ENCODE measurements at places on chromosomes 3 and 15.

- no peak for DNase-seq
Observed at GRCh38 chr3:170953736-170954135, 45.3 kb upstream of the EIF5A2 start.

- DNase-seq, result no peak
Observed at GRCh38 chr3:69511361-69511760, 125.5 kb upstream of the FRMD4B start.

GRCh38 chr3:107992976-107993684 lies 97.7 kb downstream of the CD47 start:
- peak; percentile 30 for DNase-seq

- no peak for DNase-seq
Observed at GRCh38 chr3:71031181-71031580, 552.3 kb downstream of the FOXP1 start.

DNA sequence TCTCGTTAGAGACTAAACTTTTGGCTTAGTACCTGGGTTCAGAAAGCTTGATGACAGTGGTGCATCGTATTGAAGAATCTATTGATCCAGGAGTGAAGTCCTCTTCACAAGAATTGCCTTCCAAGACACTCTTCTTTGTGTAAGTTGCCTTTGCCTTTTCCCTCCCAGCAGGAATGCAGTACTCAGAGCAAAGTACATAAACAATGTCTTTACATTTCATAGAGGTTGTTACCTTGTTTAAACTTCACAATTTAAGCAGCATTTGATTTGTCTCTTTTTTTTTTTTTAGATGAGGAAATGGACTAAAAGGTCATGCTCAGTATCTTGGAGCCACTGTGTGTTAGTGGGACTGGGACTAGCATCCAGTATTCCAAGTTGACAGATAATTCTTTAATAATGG lies 9.9 kb downstream of the RAB7A start:
- no peak for DNase-seq

- no peak for DNase-seq
Observed at GRCh38 chr3:177286034-177286433, 88.8 kb upstream of the TBL1XR1 start.

GRCh38 chr15:101723171-101723873 lies 951 bp downstream of the TARS3 start:
- DNase-seq, result peak; percentile 26

GRCh38 chr3:39850716-39851032 lies 41.3 kb downstream of the MYRIP start:
- DNase-seq, result no peak

DNA sequence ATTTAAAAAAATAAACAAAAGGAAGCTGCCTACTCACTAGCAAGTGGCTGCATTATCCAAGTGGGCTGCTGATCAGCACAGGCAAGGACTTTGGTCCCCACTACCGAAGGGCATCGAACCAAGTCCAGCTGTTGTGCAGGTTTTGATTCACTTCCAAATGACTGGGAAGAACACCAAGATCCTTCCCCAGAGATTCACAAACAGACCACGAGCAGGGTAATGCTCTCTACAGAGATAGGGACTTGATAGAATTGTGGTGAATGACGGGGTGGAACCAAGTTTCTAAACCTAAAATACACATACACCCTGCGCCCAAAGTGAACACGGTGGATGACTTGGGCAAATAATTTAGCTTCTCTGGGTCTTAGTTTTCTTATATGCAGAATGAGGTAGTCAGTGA lies 203.7 kb upstream of the ICE2 start:
- no peak for DNase-seq

- DNase-seq, result no peak
Observed at GRCh38 chr3:188792793-188793192, 379.0 kb upstream of the TPRG1 start.

GRCh38 chr15:74964794-74965193 lies 8.2 kb upstream of the RPP25 start:
- peak; percentile 45 for DNase-seq

DNA sequence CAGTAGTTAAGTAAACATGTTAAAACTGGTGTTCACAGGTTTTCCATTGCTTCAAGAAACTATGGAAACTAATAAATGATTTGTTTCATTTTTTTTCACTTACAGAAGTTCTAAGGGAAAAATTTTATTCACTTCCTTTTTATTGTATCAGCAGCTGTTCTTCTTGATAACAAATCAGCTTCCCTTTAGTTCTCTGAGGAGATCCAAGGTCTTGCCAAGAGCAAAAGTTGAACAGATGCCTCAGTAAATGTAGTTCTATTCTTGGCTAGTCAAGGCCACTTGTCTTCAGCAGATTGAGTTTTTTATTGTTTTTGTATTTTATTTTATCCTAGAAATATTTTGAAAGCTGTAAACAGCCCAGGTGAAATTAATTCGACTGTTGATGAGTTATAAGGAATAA lies 41.8 kb downstream of the KCNH8 start:
- no peak for DNase-seq

- no peak for DNase-seq
Observed at GRCh38 chr3:105885256-105885655, 16.4 kb upstream of the CBLB start.

DNA sequence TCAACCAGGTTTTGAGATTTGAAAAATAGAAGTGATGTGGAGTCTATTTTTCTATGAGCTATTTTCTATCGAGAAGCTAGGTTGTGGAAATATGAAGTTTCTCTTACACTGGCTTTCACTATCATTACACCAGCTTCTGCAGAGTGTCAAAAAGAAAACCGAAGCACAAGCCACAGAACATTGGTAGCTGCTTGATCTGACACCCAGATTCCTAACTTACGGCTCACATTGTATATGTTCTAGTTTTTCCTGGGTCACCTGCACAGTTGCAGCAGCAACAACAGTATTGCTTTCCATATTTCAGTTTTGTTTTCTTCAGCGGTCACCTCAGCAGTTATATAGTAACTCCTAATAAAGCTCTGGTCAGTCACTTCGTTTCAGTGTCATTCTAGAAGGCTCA lies 790.1 kb downstream of the PLOD2 start:
- DNase-seq, result no peak

DNA sequence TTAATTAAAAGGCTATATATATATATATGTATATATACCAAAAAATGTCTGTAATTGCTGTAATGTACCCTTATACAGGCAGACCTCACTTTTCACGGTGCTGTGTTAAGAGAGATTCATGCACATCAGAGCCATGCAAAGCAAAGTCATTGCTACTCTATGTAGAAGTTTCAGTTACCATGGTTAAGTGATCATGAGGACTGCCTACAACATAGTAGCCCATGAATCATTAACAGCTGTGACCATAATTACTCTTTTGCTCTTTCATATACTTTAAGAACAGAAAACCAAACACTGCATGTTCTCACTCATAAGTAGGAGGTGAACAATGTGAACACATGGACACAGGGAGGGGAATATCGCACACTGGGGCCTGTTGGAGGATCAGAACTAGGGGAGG lies 225.3 kb upstream of the EPHA3 start:
- DNase-seq, result no peak

GRCh38 chr3:60855250-60855649 lies 396.0 kb downstream of the FHIT start:
- no peak for DNase-seq

DNA sequence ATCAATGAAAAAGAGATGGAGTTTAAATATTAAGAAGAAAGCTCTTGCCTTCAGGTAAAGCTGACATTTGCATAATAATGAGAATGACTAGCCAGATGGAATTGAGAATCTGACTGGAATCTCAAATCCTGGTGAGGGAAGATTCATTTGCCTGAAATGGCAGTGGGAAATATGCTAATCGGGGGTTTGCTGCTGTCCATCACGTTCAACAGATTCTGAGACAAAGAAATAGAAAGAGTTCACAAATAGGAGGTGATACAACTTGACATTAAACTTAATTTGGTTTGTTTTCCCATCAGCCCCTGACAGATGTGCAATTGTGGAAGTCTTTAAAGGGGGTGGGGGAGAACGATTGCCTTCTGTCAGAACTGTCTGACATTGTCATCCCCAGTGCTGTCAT lies 347.4 kb downstream of the PDCD6IP start:
- no peak for DNase-seq

GRCh38 chr15:73924171-73924921 lies 1.9 kb upstream of the LOXL1 start:
- DNase-seq, result peak; percentile 86

DNA sequence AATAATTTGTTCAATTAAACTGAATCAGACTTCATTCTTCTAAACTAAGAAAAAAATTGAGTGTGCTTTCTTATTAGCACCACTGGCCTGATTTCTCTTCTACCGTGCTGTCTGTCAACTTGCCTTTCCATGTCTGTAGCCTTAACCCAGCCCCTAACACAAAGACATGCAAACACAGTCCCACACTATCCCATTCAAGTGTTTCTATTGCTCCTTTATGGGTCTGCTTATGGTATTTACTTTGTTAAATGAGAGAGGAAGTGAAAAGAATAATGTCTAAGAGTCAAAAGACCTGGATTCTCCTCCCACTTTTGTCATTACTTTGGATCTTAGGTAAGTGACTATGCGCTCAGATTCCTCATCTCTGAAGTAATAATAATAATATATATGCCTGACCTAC lies 55.3 kb downstream of the GTF2E1 start:
- DNase-seq, result no peak

GRCh38 chr3:16480861-16481545 lies 32.5 kb downstream of the RFTN1 start:
- peak; percentile 44 for DNase-seq

DNA sequence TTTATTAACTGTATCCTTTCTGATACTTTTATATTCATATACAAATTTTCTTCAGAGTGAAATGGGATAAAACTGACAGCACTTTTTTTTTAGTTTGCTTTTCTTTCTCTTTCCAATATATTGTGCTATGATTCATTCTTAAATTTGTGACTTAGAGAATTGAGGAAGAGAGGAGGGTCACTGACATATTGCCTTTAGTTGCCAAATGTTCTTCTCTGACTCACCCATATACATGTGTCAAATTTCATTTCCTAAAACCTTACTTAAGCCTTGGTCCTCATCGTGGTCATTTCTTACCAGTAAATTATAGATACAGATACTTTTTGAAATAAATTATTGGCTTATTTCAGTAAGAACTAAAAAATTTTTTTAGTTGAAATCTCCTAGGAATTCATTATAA lies 53.9 kb downstream of the CLASP2 start:
- DNase-seq, result peak; percentile 93

GRCh38 chr3:152583963-152584362 lies 251.0 kb upstream of the P2RY1 start:
- no peak for DNase-seq

DNA sequence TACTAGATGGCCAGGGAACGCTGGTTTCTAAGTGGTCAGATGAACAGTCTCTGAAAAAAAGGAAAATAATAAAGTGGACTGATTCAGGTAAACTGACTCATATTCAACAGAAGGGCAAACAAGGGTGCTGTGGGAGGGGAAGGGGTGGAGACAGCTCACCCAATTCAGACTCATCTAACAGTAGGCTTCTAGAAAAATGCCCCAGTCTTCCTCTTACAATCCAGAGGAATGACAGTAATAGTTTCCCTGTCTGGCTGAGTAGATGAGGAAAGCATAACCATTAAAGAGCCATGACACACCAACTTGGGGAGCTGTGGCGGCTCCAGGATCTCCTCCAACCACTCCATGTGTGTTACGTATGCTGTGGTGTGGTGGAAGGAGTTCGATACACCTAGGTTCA lies 231.4 kb upstream of the UMPS start:
- no peak for DNase-seq

GRCh38 chr3:103048068-103048722 lies 613.4 kb downstream of the ZPLD1 start:
- DNase-seq, result no peak

DNA sequence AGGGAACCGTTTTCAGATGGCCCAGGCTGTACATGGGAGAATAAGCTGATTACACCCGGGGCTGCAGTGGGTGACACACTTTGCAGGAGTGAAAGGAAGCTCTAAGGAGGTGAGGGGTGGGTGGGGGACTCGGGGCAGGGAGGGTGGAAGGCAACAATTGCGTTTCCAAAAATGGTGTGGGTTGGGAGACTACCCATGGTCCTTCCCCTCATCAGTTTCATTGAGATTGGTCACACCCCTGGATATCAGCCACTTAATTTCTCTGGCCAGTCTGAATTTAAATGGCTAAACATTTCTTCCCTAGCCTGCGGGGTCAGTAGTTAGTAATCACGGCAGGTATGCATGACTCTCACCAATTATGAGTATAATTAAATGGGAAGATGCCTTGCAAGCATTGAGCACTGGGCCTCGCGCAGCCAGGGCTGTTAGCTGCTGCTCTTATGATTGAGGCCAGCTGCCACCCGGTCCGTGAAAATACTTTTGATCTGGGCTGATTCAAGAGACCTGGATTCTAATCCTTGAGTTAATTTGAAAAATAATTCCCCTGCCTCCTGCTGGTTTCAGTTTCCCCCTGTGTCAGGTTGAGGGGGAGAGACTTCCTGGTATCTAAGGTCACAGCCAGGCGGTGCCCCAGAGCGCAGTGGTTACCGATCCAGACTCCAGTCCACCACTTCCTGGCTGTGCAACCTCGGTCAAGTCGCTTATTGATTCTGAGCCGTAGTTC lies 23.3 kb downstream of the SLC6A6 start:
- no peak for DNase-seq

- DNase-seq, result peak; percentile 20
Observed at GRCh38 chr15:65535192-65535591, 4.9 kb downstream of the HACD3 start.

GRCh38 chr3:156381253-156381652 lies 173.7 kb downstream of the SSR3 start:
- no peak for DNase-seq

DNA sequence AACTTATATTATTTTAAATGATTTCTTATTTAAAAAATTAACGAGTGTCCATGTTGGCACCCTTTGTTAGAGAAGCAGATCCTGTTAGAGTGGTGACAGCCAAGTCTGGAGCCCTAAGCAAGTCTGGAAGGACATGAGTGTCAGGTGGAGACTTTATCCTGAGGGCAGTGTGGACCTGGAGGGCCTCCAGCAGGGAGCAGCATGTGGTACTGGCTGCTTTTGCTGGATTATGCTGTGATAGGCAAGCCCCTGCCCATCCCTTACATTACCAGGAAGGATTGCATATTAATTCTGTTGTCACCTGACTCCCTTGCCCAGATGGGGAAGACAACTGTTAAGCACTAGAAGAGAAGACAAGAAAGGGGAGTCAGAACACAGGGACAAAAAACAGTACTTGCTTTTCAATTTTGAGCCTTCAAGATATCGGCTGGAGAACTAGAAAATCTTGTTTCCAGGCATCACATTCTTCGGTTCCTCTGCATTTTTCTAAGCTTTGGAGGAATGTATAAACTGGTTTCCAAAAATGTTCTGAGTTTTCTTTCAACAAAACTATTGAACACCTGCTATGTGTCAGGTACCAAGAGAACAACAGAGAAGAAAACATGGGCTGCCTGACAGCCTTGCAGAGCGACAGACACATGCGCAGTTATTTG lies 22.7 kb downstream of the ZNF860 start:
- no peak for DNase-seq

- DNase-seq, result no peak
Observed at GRCh38 chr3:100114413-100115030, at the start of gene FILIP1L. TSS of gene FILIP1L (minus strand) at chr3:100114501.

- peak; percentile 10 for DNase-seq
Observed at GRCh38 chr3:151281671-151282324, 3.5 kb upstream of the P2RY14 start.

DNA sequence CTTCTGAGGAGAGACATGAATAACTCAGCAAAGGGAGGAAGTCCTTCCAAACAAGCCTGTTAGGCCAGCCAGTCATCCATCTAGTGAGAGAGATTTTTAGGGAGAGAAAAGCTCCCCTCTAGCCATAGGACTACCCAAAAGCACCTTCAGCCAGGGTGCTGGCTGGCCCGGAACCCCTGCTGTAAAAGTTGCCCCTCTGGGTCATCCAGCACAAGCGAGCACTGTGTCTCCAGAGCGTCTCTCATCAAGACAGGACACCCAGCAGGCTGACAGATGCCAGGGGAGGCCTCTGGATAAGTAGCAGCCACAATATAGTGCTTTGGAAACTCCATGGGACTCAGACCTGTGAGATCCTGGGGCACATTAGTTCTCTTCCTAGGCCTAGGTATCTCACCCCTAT lies 24.5 kb downstream of the ANXA2 start:
- DNase-seq, result no peak
